ENCODE measurements at places on chromosomes 4 and X.

DNA sequence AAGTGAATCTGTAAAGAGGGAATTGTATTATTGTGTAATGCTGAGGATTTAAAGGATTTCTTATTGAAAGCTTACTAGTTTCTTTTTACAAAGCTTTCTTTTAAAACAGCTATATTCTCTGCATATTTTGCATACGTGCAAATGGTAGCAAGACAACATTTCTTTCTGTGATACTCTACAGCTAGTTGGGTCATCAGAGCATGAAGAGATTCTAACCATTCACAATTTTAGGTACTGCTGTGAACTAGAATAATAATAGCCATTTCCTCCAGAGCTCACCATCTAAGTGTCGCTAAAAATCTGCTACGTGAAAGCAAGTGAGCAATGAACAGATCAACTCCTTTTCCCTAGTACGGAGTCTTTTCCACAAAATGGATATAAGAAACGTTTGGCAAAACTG is 37.3 kb downstream of the ARHGAP6 start:
- no peak for DNase-seq

DNA sequence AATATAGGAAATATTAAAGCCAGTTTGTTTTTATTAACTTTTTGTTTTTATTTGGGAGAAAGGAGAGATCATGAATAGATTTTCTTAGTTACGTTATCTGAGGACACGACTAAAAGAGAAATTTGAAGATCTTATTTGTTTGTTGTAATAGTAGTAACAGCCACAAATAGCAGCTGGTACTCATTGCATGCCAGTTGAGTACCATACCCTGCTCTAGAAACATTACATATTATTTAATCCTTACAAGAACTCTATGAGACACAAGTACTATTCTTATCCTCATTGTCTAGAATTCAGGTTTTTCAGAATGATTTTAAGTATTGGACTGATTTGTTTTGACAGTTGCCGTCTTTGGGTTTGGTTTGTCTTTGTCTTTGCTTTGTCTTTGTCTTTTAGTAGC is 31.8 kb downstream of the USP53 start:
- no peak for DNase-seq

DNA sequence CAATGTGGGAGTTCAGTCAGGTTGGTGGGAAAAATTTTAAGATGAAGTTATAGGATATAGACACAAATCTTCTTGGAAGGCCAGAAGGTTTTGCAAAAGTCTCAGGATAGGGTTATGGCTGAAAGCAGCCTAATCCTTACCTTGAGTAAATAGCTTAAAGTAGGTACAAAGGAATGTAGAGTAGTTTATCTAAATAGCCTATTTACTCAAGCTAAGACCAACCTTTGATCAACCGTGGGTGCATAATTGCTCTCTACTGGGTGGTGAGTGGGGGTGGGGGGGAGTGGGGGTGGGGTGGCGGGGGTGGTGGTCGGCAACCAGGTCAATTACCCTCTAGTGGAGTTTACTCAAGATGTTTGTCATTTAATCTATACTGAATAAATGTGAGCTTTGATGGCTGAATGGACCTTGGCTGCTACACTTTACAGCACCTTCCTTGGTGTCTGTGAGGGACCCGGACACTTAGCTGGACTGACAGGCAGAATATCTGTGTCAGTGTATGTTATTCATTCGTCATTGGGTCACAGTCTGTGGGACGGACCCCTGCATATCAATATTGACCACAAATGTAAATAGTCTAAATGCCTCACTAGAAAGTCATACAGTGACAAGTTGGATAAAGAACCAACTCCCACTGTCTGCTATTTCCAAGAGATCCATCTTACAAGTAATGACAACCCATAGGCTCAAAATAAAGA is 545.7 kb upstream of the PABPC4L start:
- no peak for DNase-seq

DNA sequence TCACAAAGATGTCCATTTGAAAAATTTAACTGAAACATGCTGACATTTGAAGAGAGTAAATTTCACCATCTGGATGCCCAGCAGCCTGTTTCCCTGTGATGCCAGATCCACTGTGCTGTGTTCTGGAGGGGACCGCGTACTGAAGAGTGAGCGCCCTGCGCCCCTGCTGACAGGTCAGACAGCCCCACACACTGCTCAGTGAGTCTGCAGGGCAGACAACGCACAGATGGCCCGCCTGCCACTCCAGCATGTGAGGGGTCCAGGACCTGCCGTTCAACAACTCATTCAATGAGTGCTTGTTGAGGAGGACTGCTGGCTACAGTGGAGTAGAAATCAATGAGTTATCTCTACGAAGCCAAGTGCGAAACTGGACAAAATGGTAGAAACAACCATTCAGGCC is 49.2 kb downstream of the FGFRL1 start:
- no peak for DNase-seq

GRCh38 chrX:124289443-124289842 is 43.0 kb upstream of the TEX13D start:
- no peak for DNase-seq

DNA sequence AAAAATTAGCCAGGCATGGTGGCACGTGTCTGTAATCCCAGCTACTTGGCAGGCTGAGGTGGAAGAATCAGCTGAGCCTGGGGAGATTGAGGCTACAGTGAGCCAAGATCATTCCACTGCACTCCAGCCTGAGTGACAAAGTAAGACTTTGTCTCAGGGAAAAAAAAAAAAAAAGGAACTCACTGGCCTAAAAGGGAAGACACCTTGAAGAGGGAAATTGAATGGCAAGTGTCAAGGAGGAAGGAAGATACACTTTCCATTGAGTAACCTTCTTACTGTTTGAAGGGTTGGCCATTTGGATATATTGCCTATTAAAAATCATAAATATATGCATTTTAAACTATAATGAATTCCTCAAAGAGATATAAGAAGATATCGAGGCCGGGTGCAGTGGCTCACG is 147.5 kb upstream of the FAM241A start:
- DNase-seq, result no peak

DNA sequence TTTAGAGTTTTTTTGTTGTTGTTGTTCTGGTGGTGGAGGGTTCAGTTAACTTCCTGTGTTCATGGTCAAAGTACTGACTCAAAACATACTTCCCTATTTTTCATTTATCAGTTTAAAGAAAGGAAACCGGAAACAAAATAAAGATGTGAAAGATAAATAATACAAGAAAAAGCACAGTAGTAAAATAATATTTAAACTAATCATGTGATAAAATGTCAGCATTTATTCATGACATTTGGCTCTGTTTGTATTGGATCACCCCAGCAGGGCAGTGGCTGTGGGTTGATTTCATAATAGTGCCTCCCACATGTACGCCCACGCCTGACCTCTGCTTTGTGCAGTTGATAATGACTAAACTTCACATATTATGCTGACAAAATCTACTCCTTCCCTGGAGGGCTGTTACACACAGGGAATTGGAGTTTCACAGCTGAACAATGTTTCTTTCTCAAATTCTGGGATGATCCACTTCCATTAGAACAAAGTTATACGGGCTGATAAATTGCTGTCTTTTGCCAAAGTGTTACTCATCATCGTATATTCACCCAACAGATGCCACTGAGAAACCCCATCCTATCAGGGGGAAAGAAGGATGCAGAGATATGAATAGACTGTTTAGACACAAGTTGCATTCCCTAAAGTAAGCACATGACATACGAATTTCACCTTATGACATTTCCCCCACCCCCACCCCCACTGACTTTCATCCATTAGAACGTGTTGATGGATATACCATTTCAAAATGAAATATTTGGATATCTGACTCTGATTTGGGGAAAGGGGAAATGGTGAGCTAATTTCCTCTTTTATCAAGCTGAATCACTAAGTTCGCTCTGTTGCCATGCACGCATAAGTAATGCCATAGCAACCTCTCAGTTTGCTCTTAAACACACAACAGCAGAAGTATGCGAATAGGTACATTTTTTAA is 48.3 kb downstream of the AMELX start:
- DNase-seq, result peak; percentile 1

DNA sequence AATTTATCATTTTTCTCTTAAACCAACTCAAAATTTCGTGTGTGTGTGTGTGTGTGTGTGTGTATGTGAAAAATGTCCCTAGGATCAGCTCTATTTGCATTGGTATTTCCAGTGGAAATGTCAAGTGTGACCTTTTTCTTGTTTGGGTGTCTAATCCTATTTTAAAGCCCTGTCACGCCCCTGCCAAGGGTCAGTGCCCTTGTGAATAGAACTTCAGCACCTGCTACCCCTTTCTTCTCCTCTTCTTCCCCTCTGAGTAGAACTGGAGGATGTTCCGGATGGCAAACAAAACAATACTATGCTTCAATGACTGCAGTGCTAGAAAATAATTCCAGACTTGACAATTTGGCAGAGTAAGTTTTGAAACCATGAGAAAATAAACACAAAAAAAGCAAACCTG is 67.3 kb downstream of the SPRY1 start:
- no peak for DNase-seq

- no peak for DNase-seq
Measured at GRCh38 chr4:5858020-5858769, 34.7 kb downstream of the CRMP1 start.

DNA sequence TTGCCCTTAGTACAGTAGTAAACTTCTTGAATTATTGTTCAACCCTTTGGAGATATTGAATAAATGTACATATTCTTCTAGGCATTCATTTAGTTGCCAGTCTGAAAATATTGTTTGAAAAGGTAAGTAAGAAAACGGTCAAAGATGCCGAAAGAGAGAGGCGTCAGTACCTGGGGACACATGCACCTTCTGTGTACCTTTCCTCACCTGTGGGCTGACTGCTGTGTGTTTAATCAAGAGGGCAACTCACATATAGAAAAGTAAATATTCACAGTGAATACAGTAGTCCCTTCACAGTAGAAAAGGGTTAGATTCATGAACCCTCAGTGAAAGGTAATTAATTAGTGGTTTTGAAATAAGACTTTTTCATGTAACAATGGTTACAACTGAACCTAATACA is 6.9 kb downstream of the ANXA10 start:
- no peak for DNase-seq

DNA sequence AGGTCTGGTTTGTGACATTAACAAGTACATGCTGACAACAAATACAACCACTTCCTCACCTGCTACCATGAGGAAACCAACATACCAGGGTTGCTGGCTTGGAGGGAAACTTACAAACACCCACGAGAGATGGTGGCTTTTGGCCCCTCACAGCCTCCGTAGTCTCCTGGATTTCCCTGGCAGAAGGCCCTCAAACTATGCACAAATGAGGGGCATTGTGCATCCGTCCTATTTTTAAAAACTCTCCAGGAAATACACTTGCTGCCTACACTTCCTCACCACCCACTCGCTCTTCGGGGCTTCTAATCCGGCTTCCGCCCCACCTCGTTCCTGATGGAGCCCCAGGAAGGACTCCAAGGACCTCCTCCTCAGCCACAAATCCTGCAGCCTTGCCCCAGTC is 355.0 kb upstream of the GATB start:
- DNase-seq, result peak; percentile 48

DNA sequence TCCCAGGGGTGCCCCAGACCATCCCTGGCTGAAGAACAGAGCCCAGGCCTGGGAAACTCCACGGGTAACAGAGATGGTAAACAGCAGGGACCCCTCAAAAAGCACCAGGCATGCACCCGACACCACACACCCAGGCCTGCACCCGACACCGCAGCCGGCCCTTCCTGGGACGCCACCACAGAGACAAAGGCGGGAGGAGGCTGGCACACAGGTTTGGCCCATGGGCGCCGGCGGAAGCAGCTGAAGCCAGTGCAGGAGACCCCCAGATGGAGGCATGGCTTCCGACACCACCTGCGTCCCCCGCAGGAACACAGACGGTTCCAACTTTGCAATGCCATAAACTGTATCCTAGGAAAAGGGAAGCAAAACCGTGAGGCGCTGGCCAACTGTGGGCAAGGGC is 22.3 kb downstream of the CTBP1 start:
- no peak for DNase-seq

- no peak for DNase-seq
Measured at GRCh38 chr4:108227923-108228322, 59.2 kb upstream of the LEF1 start.

- no peak for DNase-seq
Measured at GRCh38 chr4:88106205-88106604, 52.2 kb downstream of the ABCG2 start.

DNA sequence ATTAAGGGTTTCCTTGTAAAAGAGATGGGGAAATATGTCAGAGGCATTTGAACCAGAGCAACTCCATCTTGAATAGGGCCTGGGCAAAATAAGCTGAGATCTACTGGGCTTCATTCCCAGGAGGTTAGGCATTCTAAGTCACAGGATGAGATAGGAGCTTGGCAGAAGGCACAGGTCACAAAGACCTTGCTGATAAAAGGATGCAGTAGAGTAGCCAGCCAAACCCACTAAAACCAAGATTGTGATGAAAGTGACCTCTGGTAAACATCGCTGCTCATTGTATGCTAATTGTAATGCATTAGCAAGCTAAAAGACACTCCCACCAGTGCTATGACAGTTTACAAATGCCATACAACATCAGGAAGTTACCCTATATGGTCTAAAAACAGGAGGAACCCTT is 1390.3 kb downstream of the RAPGEF2 start:
- no peak for DNase-seq

DNA sequence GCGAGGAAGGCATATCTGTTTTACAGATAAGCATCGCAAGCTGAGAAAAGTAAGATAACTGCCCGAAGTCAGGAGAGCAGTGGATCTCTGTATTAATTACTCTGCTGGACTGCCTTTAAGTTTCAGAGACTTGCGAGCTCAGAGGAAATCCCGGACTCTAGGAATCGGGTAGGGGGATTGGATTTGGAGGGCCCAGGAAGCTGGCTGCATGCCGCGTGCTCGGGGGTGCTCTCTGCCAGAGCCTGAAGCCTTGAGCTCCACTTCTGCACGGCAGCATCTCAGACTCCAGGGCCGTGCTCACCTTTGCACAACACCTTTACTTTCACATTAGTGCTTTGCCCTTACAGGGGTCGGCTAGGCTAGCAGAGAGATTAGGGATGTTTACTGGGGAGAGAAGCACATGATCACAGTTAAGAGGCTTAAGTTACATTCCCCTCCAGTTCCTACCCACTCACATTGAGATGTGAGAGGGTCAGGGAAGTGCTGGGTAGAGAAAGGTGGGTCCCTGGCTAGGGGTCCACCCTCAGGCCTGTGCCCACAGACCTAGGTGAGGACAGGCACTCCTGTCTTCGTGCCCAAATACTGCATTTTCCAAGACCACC is 57.0 kb downstream of the TRIML1 start:
- DNase-seq, result no peak

GRCh38 chrX:142089193-142089592 is 115.9 kb downstream of the MAGEC2 start:
- no peak for DNase-seq

- no peak for DNase-seq
Measured at GRCh38 chr4:72977936-72978485, 91.5 kb downstream of the COX18 start.

GRCh38 chr4:20095805-20096541 is 155.7 kb upstream of the SLIT2 start:
- DNase-seq, result no peak

DNA sequence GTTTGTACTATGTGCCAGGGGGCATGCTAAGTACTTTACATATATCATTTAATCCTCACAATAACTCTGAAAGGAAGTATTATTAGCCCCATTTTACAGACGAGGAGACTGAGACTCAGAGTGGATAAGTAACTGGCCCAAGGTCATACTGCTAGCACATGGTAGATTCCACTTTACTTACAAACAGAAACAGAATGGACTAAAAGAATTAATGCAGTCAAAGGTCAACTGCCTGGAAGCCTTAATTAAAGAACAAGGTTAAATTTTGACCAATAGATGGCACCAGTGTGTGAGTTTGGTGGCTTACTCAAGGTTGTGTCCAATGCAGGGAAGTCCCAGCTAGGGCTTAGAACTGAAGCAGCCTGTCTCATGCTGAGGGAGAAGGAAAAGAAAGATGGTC is 4.7 kb downstream of the RIPPLY1 start:
- DNase-seq, result no peak

All from activated naive CD4-positive, alpha-beta T cell treated with Interleukin-2 at 50 U/mL for 16 hours (primary cell).